ENCODE measurements at places on chromosomes 1 and 21.

- DNase-seq: no peak
These were observed 210.5 kb downstream of the LMO4 start for GRCh38 chr1:87539147-87539546.

DNA sequence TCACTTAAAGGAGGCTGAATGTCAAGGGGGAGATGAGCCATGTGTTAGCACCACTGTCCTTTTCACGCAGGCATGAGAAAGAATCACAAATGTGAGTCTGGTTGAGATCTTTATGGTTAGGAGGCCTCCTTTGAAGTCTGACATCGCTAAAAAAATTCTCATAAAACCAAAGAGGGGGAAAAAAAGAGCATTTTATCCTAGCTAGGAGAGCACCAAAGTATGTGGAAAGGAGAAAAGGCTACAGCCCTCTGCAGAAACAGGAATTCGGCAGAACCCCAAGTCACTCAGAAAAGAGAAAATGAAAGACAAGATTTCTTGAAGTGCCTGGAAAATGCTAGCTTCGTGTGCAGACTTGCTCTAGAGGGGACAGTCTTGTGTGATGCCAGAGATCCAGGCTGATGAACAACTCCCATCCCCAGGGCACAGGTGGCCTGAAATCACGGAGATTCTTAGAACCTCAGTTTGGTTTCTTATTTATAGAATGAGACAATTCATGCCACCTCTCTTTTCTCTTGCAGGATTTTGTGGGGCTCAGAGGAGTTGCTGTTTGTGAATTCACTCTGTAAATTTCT is 61.5 kb downstream of the RUNX1 start:
- DNase-seq: no peak

- no peak for DNase-seq
These were observed 203.5 kb upstream of the ZNHIT6 start for GRCh38 chr1:85911742-85912141.

GRCh38 chr1:238370599-238370998 is 479.9 kb upstream of the ZP4 start:
- DNase-seq: no peak

Data from NCI-H1930 (cell line).